ENCODE measurements at places on chromosomes 7 and 10.

DNA sequence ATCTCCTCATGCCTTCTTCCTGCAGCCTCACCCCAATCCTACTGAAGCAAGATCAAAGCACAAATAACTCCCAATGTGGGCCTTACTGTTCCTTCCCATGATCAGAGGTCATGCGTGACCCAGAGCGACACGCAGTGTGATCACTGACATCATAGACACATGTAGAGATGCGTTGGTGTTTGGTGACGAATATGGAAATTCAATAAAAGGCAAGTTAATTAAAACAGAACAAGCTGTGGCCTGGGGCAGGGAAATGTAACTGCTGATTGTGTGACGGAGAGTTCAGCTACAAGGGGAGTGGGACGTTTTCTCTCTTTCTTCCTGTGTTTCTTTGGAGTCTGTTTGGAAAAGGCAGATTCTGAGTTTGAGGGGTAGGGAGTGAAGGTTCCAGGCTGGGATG is 34.8 kb upstream of the CARD11 start:
- no peak for DNase-seq

- DNase-seq, result no peak
Measured at GRCh38 chr10:126049759-126050700, 153.7 kb downstream of the FANK1 start.

GRCh38 chr10:100993986-100994708 is 5.5 kb upstream of the LZTS2 start:
- DNase-seq, result no peak

GRCh38 chr10:22250897-22251660 is 33.3 kb upstream of the EBLN1 start:
- no peak for DNase-seq

DNA sequence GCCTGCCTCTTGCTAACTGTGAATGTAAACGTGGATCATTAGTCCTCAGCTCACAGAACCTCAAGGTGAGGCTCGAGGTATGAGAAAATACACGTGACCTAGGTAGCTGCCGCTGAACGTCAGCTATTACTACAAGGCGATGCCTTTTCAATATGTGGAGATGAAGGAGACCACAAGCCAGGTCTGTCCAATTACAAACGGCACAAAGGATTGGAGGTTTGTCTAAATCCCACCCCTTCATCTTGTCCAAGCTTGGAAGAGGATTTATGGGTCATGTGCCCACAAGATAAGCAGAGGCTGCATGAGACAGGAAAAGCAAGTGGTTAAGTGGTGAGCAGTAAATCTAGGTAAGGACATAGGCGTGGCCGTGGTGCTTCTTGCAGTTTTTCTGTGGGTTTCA is 3.4 kb downstream of the H2BK1 start:
- DNase-seq, result no peak

GRCh38 chr7:381211-382042 is 91.5 kb downstream of the FOXL3 start:
- DNase-seq, result no peak

GRCh38 chr10:107577221-107577620 is 412.7 kb upstream of the SORCS1 start:
- no peak for DNase-seq

- DNase-seq, result no peak
Measured at GRCh38 chr10:113713640-113713982, 33.9 kb downstream of the CASP7 start.

- no peak for DNase-seq
Measured at GRCh38 chr7:4468320-4469102, 213.6 kb upstream of the FOXK1 start.

- no peak for DNase-seq
Measured at GRCh38 chr10:71218651-71219050, 6.3 kb downstream of the UNC5B start.

DNA sequence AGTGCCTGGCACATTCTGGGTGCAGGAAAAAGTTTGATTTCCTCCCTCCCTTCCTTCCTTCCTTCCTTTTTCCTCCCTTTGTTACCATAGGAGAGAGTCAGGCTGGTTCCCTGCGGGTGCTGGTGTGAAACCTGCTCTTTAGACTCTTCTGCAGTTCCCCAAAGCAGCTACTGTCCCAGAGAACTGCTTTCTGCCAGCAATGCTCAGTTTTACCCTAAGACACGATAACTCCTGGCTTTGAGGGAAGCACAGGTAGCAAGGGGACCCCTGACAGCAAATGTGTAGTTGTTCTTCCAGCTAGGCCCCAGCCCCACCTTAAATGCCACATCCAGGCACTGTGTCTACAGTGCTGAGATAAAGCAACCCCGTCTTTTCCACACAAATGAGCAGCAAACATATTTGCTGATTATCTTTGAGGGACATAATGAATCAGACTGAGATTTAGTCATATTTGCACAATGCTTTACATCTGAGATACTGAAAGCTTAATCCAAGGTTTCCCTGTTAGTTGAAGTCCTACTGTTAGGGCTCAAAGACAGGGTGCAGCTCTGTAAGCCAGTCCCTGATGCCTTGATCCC is 55.5 kb downstream of the MET start:
- DNase-seq, result no peak

DNA sequence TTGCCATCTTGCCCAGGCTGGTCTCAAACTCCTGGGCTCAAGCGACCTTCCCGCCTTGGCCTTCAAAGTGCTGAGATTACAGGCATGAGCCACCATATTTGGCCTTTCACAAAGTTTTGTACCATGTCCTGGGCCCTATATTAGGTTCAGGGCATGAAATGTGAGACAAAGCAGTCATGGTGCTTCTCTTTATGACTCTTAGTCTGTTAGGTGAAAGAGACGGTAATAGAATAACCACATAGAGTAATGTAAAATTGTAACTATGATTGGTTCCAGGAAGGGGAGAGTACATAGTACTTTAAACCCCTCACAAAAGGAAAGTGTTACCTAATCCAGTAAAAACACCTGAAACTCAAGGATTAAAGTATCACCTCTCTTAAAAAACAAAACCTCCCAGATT is 144.7 kb downstream of the SPAG6 start:
- no peak for DNase-seq

- DNase-seq, result no peak
Measured at GRCh38 chr10:30398788-30399187, 35.2 kb upstream of the MAP3K8 start.

DNA sequence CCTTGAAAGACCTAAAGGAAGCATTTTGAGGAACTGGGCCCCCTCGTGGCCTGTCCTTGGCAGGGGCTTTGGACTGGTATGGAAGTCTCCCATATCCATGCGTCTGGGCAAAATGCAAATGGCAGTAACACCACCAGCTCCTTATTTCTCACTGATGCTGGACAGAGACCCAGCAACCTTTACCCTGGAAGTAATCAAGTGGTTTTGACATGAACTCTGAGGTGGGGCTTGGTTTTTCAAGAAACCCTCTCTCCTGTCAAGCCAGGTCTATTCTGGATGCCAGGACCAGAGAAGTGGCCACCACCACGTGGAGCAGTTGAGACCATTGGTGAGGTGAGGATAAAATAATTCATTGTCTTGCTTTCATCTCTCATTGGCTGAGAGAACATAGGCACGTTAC is 84.4 kb downstream of the OTUD1 start:
- no peak for DNase-seq

- no peak for DNase-seq
Measured at GRCh38 chr10:7230951-7231350, 179.9 kb downstream of the SFMBT2 start.

- DNase-seq, result no peak
Measured at GRCh38 chr7:39248692-39249090, 271.0 kb downstream of the POU6F2 start.

DNA sequence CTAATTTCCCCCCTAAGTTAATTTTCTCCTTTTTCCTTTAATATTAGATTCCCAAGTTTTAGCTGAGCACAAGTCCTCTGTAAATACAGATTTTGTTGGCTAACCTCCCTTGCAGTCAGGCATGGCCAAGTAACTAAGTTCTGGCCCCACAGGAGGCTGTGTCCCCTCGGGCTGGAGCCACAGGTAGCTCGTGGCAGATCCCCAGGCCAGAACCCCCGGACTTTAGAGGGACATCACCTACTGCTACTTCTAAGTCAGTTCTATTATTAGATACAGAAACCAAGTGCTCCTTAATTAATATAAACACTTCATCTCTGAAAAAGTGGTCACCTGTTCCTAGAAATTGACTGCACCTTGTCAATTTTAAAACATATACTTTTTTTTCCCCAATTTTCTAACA is 46.1 kb upstream of the NCAPG2 start:
- no peak for DNase-seq

DNA sequence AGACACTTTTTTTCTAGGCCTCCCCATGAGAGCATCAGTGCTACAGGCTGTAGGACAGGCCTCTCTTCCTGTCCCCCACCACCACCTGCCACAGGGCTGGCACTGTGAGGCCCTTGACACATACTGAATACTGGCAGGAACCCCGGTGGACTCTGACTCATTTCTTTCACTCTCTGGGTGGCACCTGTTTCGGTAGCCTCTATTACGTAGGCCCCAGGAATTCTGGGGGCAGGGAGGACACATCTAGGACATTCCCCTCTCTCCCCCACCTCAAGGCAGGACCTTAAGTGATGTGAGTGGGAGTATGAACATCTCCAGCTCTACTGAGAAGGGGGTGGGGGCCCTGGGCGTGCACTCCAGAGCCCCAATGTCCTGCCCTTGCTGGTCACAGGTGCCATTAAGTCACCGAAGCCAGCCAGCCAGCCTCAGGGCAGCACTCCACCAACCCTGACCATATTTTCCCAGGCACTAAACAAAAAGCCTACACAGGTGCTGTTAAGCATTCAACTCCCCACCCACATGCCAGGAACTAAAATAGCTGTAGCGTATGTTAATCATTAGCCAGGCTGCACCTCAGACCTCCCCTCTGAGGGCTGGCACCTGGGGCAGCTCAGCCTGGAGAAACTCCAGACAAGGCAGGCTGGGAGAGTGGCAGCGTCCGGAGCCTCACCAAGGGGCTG is 8.9 kb downstream of the ANXA11 start:
- peak; percentile 41 for DNase-seq

- no peak for DNase-seq
Measured at GRCh38 chr7:150949971-150950491, 28.1 kb downstream of the KCNH2 start.

- no peak for DNase-seq
Measured at GRCh38 chr10:78931321-78932053, 137.3 kb upstream of the ZMIZ1 start.

GRCh38 chr7:122468945-122469344 is 164.4 kb upstream of the FEZF1 start:
- no peak for DNase-seq

- no peak for DNase-seq
Measured at GRCh38 chr10:78455236-78455635, 421.6 kb downstream of the RPS24 start.

DNA sequence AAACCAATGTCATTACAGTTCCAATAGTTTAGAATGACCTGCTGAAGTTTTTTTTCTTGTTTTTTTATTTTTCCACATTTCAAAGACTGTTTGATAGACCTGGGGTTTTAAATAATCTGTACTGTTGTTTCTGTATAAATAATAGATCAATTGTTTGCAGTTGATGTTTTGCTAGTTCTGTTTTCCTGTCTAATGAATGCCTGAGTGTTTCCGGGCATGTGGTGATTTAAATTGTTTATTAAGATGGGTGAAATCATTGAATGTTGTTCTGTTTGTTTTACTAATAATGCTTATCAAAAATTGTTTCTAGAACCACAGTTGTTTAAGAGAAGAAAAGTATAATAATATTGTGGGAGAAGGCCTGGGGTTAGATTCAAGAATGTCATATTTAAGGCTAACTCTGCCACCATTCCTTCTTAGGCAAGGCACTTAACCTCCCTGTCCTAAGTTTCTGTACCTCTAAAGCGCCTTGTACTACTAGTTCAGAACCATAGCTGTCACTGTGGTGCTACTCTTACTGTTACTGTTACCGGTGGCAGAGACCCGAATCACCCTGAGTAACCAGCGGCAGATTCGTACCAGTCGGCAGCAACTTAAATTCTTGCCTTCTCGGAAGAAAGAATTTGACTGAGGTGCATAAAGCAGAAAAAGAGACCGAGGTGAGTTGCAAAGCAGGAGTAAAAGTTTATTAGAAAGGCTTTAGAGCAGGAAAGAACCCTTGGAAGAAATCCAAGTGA is 1014.1 kb downstream of the REEP3 start:
- no peak for DNase-seq

DNA sequence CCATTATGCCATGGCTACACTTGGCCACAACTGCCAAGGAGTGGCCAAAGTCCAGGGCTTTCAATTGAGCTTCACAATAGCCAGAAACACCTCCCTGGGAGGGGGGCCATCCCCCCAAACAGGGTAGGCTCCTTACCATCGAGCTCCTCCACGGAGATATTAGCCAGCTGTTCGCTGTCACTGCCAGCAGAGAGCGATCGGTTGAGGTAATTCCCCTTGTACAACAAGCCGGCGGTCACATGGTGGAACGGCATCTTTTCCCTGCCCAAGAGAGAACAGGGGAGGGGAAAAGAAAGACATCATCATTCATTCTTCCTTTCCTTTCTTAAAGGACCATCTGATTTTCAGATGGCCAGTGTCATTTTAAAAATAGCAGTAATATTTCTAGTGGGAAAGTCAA is 133.6 kb downstream of the CALN1 start:
- DNase-seq, result no peak

DNA sequence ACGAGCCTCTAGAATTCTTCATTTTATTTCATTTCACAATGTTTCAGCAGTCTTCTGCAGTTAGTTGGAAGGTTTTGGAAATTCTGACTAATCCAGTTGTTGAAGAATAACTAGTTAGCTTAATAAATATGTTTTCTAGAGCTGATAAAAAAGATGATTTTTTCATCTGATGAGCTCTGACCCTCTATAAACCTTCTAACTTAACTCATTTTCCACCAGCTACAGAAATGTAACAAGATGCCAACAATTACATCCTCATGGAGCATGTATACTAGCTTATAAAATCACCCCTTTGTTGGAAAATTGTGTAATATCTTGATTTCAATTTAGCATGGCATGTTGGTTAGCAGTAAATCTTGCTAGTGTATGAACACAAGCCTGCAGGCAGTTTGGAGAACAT is 33.1 kb downstream of the KAT6B start:
- no peak for DNase-seq

DNA sequence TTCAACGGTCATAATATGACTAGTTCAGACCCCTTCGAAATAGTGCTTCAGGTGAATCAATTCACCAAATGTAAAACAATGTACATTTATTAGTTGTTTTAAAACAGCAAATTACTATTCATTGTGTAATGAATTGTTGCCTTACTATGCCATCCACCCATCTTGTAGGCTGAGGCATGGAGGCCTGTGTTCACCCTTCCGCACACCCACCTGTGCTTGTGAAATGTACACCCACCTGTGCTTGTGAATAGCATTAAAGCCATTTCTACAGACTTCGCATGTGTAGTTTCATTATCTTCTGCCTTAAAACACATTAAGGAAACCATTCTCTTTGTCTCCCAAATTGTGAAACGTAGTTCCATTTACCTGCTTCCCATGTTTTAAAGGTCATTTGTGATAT is 16.8 kb downstream of the CLRN3 start:
- DNase-seq, result no peak

GRCh38 chr7:100360135-100360854 is 2.4 kb downstream of the PILRB start:
- DNase-seq, result no peak

- no peak for DNase-seq
Measured at GRCh38 chr7:131189488-131189887, 138.2 kb upstream of the MKLN1 start.

- no peak for DNase-seq
Measured at GRCh38 chr10:104043854-104044253, 41.8 kb downstream of the COL17A1 start.

Measured in activated T-helper 1 cell treated with anti-CD3 and anti-CD28 coated beads, Interleukin-2, amount 50 U/mL, for 16 hours (primary cell).